Stimulated activated CD4-positive, alpha-beta T cell treated with anti-CD3 and anti-CD28 coated beads, Interleukin-15, amount 100 ng/mL, for 48 hours (primary cell): ENCODE measurements at places on chromosomes 11 and 22.

DNA sequence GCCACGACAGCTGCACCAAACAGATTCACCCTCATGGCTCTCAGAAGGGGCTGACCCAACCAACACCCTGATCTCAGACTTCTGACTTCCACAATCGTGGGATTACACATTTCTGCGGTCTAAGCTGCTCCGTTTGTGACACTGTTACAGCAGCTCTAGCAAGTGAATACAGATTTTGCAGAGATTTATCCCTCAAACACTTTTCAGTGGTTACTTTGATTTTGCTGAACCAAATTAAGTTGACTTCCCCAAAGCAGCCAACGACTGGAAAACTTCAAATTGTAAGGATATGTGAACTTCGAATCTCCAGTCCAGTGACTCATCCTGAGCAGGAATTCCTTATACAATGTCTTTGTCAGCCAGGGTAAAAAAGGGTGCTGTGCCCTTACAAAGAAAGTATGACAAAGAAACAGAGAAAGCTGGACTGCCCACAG is 14.8 kb upstream of the INCENP start:
- no peak for DNase-seq

DNA sequence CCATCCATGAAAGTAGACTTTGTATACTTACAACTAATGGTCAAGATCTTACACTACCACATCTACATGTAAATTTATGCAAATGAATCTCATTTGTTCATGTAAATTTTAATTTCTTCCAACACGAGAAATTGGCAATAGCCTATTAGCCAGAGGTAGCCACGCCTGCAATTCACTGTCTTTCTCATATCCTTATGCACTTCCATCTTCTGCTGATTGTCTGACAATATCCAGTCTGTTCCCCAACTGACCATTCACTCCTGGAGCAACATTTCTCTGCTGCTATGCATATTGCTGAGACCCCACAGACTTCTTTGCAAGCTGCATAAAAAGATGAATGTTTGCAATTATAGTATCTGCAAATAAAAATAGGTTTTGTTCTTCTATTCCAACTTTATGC is 2.5 kb downstream of the NNMT start:
- DNase-seq = no peak

- no peak for DNase-seq
Observed at GRCh38 chr22:36586852-36587251, 57.9 kb upstream of the EIF3D start.

- no peak for DNase-seq
Observed at GRCh38 chr11:66032957-66033735, 6.9 kb upstream of the CATSPER1 start.

DNA sequence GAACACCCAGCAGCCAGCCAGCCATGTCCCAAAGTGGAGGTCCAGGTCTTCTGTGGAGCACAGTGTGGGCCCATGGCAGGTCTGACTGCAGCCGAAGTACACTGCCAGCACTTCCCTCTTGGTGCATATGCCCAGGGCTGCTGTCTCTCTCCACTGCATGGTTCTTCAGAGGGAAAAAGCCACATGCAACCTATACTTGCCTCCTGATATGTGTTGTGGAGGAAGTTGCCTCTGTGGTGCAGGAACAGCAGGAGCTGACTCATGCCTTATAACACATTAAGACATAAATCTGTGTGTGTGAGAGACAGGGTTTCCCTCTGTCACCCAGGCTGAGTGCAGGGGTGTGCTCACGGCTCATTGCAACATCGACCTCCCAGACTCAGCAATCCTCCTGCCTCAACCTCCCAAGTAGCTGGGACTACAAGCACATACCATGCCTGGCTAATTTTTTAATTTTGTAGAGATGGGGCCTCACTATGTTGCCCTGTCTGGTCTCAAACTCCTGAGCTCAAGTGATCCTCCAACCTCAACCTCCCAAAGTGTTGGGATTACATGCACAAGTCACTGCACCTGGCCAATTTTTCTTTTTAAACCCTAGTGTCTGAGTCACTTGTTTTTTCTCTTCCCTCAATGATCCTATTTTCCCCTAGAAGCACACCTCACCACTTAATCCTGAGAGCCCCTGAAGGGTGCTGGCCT is 98.8 kb downstream of the MPPED2 start:
- DNase-seq = no peak

DNA sequence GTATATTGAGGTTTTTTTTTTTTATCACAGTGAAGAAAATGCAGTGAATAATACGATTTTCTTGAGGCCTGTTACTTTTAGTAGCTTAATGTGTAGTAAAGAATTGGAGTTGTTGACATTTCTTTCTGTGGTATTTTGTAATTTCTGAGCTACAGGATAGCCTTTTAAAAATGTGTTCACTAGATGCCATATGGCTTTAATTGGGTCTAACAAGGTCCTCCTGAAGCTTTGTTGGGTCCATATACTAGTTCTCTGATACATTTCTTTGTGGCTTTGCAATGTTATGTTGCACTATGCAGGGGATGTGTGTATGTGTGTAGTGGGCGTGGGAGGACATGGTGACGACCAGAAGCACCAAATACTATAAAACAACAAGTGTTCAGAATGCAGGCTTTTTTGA is 25.1 kb downstream of the FBXO7 start:
- DNase-seq = no peak

GRCh38 chr11:81237139-81237538 is 1496.5 kb downstream of the FAM181B start:
- DNase-seq = no peak

DNA sequence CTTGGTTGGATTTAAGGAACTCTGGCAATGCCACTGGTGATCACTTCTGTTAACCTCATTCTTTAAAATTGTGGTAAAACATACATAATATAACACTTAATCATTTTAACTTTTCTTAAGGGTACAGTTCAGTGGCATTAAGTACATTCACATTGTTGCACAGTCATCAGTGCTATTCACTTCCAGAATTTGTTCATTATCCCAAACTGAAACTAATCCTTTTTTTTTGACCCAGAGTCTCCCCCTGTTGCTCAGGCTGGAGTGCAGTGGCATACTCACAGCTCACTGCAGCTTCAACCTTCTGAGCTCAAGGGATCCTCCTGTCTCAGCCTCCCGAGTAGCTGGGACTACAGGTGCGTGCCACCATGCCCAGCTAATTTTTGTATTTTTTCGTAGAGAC is 10.6 kb downstream of the ELF5 start:
- DNase-seq = no peak

GRCh38 chr11:128517451-128518230 is 69.7 kb downstream of the ETS1 start:
- DNase-seq = no peak

DNA sequence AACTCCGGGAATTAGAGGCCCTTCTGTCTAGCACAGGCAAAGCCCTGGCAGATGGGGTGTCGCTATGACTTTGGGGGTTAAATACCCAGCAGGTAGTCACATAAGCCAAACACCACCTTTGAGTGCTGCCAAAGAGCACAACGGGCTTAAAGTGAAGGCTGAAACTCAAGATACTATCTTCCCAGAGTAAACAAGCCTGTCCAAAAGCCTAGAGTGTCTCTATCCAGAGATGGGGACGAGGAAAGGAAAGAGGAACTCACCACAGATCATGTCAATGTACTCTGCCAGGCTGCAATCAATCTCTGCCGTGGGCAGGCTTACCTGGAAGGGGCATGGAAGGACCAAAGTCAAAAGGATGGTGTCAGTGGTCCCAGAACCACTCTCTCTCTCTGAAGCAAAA is 14.5 kb downstream of the TMEM25 start:
- no peak for DNase-seq
